Lung microvascular endothelial cell (primary cell): ENCODE measurements at places on chromosomes 6 and 20. TPM values are rescaled to one million over a fixed set of nuclear protein-coding genes. Genes with fewer than 3 reads are reported as not detected.

DNA sequence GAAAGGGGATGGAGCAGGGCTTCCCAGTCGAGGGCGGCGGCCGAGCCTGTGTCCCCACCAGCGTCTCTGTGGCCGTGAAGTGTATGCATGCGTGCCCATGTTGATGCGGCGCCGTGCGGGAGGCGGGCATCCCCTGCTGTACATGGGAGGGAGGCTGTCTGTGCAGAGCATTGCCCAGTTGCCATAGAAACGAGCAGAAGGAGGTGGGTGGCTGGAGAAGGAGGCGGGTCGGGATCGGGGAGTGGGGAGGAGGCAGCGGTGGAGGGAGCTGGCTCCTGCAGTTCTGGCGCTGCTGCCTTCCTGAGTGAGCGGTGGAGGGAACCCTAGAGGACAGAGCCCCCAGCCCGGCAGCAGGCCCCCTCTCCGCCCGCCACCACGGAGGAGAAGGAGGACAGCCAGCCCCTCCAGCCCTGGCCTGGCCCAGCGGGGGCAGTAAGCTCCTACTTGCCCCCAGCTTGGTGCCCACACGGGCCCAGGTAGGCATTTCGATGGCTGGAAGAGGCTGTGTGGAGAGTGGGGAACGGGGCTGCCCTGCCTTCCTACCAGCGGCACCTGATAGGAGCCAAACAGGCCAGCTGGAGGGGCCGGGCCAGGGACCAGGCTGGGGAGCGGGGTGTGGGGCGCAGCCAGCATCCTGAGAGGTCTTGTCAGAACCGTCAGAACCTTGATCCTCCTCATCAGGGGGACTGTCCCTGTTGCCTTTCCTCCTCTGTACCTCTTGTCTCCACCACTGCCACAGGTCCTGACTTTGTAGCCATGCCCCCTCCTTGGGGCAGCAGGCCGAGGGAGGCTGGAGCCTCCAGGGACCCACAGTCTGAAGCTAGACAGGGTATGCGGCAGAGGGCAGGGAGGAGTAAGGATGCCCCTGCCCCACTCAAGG lies 41.3 kb downstream of the SPDEF start:
- DNase-seq, result no peak

GRCh38 chr6:78629154-78629721 lies 238.1 kb upstream of the IRAK1BP1 start:
- peak; percentile 9 for DNase-seq

DNA sequence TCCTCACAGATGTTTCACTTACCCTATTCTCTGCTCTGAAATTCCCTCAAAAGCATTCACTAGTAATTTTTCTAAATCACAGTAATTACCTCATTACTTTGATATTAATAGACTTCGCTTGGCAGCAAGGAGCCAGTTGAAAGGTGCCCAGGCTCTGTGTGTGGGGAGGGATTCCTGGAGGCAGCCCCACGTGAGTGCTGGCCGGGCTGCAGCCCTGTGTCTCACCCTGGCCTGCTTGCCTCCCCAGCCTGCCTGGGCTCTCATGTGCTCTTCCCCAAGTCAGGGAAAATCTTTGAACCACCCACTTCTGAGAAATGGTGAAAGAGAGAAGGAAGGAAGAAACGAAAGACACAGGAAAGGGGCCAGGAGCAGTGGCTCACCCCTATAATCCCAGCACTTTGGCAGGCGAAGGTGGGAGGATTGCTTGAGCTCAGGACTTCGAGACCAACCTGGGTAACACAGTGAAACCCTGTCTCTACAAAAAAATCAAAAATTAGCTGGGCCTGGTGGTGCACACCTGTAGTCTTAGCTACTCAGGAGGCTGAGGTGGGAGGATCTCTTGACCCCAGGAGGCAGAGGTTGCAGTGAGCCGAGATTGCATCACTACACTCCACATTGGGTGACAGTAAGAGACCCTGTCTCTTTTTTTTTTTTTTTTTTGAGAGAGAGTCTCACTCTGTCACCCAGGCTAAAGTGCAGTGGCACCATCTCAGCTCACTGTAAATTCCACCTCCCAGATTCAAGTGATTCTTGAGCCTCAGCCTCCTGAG lies 20.0 kb upstream of the SNTA1 start:
- DNase-seq, result no peak

GRCh38 chr6:89610149-89610642 lies 28.4 kb downstream of the LYRM2 start:
- DNase-seq, result peak; percentile 47

DNA sequence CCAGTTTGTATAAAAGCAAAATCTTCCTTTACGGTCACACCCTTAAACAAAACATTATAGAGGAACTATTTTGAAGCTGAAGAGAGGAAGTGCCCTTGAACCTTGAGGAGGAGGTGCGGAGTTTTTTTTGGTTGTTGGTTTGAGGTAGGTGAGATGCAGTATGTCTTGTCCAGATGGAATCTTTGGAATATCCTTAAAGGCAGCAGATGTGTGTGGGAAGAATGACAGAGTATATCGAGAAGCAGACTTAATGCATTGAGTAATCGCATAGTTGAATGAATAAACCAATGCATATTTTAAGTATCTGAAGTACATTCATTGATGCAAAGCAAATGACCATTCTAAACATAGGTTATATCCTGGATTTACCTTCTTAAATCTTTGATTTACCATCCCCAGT lies 49.9 kb downstream of the AIG1 start:
- no peak for DNase-seq

SLPI gene
- 0.79 TPM in 1 of 2 replicates, not detected in the other for total RNA-seq

DACT2 gene
- total RNA-seq, result not detected in 2 replicates

DNA sequence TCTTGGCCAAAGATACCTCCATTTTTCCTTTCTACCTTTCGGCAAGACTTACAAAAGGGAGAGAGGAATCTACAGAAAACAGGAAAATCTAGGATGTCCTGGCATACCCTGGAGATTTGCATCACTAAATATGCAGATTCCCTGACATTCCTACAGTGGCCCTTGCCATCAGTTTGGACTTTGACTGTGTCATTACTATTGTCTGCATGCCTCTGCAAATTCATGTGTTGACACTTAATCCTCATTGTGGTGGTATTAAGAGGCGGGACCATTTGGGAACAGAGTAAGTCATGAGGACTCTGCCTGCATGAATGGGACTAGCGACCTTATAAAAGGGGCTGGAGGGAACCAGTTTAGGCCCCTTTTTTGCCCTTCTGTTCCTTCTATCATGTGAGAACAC lies 50.5 kb upstream of the DTNBP1 start:
- no peak for DNase-seq

DNA sequence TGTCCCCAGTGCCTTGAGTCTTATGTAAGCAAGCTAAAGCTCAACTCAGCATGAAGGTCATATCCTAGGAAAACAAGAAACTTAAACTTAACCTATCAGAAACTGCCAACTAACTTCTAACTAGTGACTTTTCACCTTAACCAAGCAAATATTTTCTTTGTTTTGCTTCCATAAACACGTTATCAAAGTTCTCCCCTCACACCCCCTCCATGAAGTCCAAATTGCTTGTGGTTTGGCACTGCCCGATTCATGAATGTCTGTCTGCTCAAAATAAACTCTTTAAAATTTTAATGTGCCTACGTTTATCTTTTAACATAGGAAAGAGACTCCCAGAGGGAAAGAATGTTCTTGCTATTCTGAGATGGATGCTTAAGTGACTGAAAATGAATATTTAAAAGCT lies 34.9 kb downstream of the GSTA2 start:
- DNase-seq, result no peak

DNA sequence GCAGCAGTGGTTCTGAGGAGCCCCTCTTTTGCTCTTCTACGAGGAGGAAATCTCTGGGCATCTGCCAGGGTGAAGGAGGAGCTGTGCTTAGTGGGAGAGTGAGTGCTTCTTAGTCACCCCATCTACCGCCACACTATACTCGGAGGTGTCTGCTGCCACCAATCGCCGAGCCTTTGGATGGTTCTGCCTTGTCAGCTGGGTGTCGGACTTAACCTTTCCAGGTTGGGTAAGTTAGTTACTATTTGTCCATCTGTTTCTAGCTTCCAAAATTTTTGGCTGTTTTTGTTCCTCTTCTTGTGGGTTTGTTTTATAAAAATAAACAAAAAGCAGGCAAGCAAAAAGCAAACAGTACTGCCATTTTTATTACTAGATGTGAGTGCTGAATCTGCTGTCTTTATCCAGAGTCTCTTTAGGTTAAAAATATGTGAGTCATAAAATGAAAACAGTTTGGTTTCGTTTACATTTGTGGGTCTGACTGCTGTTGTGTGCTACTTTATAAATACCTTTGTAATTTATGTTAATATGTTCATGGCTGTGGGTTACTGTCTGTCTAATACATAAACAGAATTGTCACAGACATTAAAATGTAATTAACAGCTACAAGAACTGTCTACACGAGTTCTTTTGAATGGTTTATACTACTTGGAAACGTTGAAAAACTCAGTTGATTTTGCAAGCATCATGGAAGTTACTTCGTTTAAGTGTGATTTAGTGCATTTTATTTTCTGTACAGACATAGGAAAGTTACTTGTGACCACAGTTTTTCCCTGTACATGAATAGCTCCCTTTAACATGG lies 89.2 kb downstream of the ARID1B start:
- peak; percentile 14 for DNase-seq

TCFL5 gene
- 7.2 and 11.7 TPM in 2 replicates for total RNA-seq

DNA sequence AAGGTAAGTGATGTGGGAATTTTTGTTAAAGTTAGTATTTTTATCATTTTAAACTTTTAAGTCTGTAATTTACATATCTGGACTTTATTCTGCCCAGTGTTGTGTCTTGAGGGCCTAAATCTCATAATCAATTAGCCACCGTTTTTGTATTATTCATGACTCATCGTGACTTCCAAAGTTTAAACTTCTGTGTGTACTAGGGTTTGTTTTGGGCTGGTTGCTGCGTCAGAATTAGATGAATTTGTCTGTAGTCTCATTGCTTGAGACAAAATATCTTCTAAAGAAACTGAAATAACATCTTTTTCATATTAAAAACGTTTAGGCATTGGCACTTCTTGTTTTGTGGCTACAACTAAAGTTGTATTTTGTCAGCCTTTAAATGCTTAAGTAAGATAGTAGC lies 41.3 kb downstream of the CDYL start:
- no peak for DNase-seq

- peak; percentile 26 for DNase-seq
Observed at GRCh38 chr6:31402324-31403282, 792 bp upstream of the MICA start.

IP6K3 gene
- total RNA-seq, result not detected in 2 replicates

PROKR2 gene
- total RNA-seq, result not detected in 2 replicates

TCP11 gene
- total RNA-seq, result not detected in 2 replicates

DNA sequence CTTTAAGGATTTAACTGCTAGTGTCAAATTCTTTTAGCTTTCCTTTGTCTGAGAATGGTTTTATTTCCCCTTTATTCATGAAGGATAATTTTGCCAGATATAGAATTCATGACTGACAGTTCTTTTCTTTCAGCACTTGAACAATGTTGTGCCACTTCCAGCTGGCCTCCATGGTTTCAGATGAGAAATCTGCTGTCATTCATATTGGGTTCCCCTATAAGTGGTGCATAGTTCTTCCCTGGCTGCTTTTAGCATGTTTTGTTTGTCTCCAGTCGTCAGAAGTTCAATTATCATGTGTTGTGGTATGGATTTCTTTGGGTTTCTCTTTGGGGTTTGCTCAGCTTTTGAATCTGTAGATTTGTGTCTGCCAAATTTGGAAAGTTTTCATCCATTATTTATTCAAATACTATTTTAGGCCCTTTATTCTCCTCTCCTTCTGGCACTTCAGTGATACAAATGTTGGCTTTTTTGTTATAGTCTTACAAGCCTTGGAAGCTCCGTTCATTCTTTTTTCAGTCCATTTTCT lies 76.3 kb upstream of the TGM3 start:
- no peak for DNase-seq

GRCh38 chr6:18388271-18388670 lies 1.1 kb downstream of the RNF144B start:
- DNase-seq, result no peak

NRSN1 gene
- total RNA-seq, result not detected in 2 replicates

SPEF1 gene
- under 0.01 TPM in 1 of 2 replicates, not detected in the other for total RNA-seq

- DNase-seq, result peak; percentile 82
Observed at GRCh38 chr6:139970591-139970991, 596.1 kb upstream of the CITED2 start.

DNA sequence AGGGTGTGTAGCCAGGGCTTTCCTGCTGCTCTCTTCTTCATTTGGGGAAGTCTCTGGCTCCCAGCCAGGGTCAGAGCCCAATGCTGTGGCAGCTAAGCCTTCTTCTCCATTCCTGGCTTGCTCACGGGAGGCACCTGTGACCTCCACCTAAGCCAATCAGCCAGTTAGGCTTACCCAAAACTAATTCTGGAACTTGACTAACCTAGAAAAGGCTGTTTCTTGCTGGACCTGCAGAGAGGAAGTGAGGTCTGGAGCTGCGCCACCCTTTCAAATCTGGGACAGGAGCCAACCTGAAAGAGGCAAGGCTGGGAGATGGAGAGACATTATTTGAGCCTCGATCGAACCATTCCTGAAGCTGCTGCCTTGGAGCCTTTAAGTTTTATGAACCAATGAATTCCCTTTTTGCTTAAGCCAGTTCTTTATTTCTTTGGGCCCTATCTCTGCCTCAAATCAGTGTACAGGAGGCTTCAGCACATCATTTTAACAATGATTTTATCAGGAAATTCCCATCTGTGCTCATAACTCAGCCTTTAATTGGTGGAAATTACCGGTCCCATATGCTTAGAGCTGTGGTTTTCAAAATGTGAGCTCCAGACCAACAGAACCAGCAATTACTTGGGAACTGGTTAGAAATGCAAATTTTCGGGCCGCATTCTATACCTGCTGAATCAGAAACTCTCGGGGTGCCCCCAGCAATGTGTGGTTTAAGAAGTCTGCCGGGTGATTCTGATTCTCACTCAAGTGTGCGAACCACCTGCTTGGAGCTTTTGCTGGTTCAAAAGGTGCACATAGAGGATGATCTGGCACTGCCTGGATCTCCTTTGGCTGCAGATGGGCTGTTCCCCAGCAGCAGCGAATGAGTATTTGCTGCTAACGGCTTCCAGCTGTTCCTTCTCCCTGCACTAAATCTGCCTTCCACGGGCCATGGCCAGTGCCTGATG lies 97.4 kb upstream of the RNF24 start:
- DNase-seq, result peak; percentile 68

DNA sequence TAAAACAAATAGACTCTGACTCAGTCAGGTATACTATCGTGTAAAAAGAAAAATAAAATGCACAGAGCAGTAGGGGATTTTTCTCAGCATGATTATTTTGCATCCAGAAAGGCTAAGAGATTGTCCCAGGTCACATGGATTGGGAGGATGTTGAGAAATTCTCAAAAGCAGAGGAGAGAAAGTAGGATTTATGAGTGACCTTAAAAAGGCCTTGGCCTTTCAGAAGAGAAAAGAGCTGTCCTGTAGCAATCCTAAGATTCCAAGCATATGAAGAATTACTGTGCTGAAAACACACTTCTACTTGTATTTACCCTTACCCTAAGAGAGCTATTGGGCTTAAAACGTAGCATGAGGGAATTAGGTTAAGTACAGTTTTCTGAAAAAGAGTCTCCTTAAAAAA lies 149.7 kb upstream of the ENPP5 start:
- DNase-seq, result no peak

- peak; percentile 25 for DNase-seq
Observed at GRCh38 chr6:45724511-45724910, 291.1 kb downstream of the CLIC5 start.

- DNase-seq, result no peak
Observed at GRCh38 chr20:34575756-34576155, 17.2 kb downstream of the MAP1LC3A start.

- peak; percentile 47 for DNase-seq
Observed at GRCh38 chr6:153129873-153130514, 1.1 kb downstream of the RGS17 start.
